ENCODE measurements at places on chromosomes 1 and 21.

GRCh38 chr1:202860744-202861419 is 28.1 kb downstream of the RABIF start:
- no peaks in the 10 kb centered on the region for H3K36me3 ChIP-seq
- no peak for DNase-seq
- no peak overlapping the region for H3K27ac ChIP-seq
- peak overlapping the region; percentile 72 for H3K4me3 ChIP-seq

DNA sequence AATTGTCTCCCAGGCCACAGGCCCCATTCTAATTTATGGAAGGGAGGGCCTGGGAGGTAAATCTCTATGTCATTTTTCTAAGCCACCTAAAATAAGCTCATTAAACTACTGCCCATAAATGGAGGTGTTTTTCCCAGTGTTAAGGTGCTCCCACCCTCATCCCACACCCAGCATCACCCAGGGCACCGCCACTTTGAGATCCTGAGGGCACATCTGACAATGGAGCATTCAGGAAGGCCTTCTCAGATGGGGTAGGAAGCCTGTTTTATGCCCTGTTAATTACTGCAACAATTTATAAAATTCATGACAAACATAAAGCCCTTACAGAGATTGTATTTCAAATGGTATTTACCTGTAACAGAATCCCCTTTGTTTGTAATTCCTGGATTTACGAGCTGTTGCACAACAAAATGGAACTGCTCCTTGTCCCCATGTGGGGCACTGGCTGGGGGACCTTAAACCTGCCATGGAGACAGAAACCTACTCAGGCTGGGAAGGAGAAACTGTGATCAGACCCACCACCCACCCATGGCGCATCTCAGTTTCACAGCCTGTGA is 319.5 kb upstream of the USP24 start:
- no peak for DNase-seq
- H3K4me3 ChIP-seq: no peak overlapping the region
- H3K4me1 ChIP-seq: no peaks in the 10 kb centered on the region
- H3K27me3 ChIP-seq: peaks cover 4% of the 10 kb centered on the region
- H3K36me3 ChIP-seq: no peaks in the 10 kb centered on the region

DNA sequence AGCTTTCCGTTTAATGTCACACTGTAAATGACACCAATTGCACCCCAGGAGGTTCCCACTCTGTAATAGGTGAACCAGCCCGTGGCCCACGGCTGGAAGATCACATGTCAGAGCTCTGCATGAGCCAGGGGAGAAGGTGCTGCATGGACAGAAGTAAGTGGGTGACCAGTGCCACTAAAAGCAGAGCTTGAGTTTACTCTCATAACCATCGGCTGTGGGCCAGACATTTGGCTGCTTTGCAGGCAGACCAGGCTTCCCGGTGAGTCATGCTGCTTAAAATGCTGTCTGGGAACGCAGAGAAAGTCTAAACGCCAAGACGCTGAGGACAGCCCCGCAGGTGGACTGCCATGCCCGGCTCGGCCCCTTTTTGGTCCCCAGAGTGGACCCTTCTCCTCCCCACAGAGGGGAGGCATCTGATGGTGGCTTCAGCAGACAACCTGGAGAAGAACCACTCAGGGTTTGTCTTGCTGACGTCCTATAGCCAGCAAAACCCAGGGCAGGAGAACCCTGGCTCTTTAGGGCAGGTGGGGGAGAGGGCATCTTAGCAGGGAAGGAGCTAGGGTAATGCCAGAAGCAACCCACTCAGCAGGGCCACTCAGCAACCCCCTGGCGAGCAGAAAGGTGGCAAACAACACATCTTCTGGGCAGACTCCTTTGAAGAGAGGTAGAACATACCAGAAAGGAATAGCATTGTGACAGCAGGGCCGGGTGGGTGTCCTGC is 7.3 kb downstream of the KIAA2013 start:
- H3K27ac ChIP-seq: no peak overlapping the region
- H3K4me1 ChIP-seq: peaks cover 13% of the 10 kb centered on the region
- no peaks in the 10 kb centered on the region for H3K27me3 ChIP-seq

GRCh38 chr1:156493154-156493631 is 7.4 kb downstream of the MEF2D start:
- H3K27ac ChIP-seq: no peak overlapping the region
- peaks cover 35% of the 10 kb centered on the region for H3K36me3 ChIP-seq
- H3K27me3 ChIP-seq: no peaks in the 10 kb centered on the region
- DNase-seq: no peak

GRCh38 chr1:158800526-158800925 is 19.5 kb upstream of the OR6N2 start:
- H3K4me3 ChIP-seq: no peak overlapping the region
- H3K4me1 ChIP-seq: no peaks in the 10 kb centered on the region
- no peaks in the 10 kb centered on the region for H3K27me3 ChIP-seq
- H3K36me3 ChIP-seq: no peaks in the 10 kb centered on the region
- no peak overlapping the region for H3K27ac ChIP-seq

GRCh38 chr1:1435106-1435903 is at the start of gene VWA1:
Gene VWA1 (plus strand): TSS chr1:1435690. CDS start chr1:1435749, 59 bp downstream.
- peak within 1 kb of the TSS; percentile 67 for H3K4me3 ChIP-seq
- peaks cover 27% of the 10 kb centered on the region for H3K4me1 ChIP-seq
- H3K27ac ChIP-seq: no peak within 1 kb of the TSS
- H3K27me3 ChIP-seq: no peaks in the 10 kb centered on the region
- DNase-seq: peak; percentile 26
- no peaks in the 10 kb centered on the region for H3K36me3 ChIP-seq

DNA sequence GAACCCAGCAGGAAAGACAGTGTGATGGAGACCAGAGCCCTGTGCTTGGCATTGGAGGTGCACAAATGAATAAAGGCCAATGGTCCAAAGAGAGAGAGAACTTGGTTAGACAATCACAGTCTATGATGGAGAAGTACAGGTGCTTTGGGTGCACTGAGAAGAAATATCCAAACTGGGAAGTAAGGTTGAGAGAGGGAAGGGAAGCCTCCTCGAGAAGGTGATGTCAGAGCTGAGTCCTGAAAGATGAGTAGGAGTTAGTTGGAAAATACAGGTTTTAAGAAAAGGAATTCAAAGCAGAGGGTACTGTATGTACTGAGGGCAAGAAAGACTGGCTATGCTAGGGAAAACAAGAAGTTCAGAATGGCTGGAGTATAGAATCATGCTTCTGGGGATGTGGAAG is 94.1 kb upstream of the CD53 start:
- H3K4me1 ChIP-seq: no peaks in the 10 kb centered on the region
- DNase-seq: no peak
- no peaks in the 10 kb centered on the region for H3K27me3 ChIP-seq
- H3K27ac ChIP-seq: no peak overlapping the region

DNA sequence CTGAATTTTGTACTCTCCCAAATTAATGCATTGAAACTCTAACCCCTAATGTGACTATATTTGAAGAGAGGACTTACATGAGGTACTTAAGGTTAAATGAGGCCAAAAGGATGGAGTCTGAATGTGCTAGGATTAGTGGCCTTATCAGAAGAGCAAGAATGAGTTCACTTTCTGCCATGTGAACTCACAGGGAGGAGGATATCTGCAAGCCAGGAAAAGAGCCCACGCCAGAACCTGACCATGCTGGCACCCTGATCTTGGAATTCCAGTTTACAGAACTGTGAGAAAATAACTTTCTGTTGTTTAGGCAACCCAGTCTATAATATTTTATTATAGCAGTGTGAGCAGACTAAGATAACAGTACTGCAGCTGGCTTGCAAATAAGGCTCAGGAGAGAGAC is 12.2 kb upstream of the FASLG start:
- H3K27ac ChIP-seq: no peak overlapping the region
- no peak overlapping the region for H3K4me3 ChIP-seq
- no peaks in the 10 kb centered on the region for H3K36me3 ChIP-seq
- no peak for DNase-seq

- no peak overlapping the region for H3K27ac ChIP-seq
- no peak for DNase-seq
- H3K27me3 ChIP-seq: no peaks in the 10 kb centered on the region
- H3K36me3 ChIP-seq: no peaks in the 10 kb centered on the region
- H3K4me3 ChIP-seq: no peak overlapping the region
Observed at GRCh38 chr21:25005388-25005787, 601.9 kb downstream of the MRPL39 start.

- no peak overlapping the region for H3K27ac ChIP-seq
- no peak for DNase-seq
- H3K4me3 ChIP-seq: no peak overlapping the region
- H3K27me3 ChIP-seq: no peaks in the 10 kb centered on the region
- H3K4me1 ChIP-seq: peaks cover 7% of the 10 kb centered on the region
- H3K36me3 ChIP-seq: no peaks in the 10 kb centered on the region
Observed at GRCh38 chr1:119774746-119775490, 6.2 kb upstream of the HMGCS2 start.

DNA sequence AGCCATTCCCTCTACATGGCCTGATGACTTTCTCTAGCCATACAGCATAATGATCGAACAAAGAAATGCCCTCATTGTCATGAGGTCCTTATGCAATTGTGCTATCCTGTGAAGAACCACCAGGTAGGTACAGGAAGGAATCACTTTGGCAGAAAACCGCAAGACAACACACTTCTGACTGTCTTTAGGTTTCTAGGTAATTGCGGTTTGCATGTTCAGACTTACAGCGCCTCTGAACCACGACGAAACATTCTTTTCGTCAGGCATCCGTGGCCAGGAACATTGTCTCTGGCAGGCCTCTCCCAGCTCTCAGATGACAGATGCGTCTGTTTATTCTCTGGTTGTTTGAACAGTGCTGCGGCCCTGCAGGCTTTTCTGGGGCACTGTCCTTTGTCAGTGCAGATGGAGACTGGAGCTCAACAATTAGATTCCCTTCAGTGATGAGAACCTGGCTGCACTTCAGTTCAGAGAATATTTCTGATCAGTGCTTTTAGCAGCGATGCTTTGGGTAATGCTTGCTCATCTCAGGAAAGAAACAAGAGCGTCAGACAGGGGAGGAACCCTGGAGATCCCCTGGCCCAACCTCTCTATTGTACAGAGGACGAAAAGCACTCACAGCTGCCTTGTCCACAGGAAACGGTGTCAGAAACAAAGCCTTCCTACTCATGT is 63.4 kb downstream of the B3GALT5 start:
- no peak for DNase-seq
- H3K27me3 ChIP-seq: no peaks in the 10 kb centered on the region
- H3K27ac ChIP-seq: no peak overlapping the region
- no peaks in the 10 kb centered on the region for H3K36me3 ChIP-seq
- H3K4me1 ChIP-seq: no peaks in the 10 kb centered on the region
